Caudate nucleus (tissue), 63 donors: ENCODE measurements at places on chromosomes 1 and 21.

DNA sequence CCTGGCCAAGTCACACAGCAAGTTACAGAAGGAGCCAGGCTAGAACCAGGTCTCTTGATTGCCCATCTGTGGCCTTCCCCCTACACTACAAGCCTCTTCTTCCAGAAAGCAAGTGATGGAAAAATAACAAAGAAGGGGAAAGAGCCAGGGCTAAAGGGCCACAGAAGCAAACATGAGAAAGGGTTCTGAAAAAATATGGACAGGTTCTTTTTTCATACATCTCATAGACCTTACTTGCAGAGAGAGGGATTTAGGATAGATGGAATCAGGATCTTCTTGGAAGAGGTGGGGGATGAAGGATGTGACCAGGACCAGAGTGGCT is 3.2 kb downstream of the RHBG start:
- no peak for DNase-seq

- DNase-seq, result peak; percentile 6
Observed at GRCh38 chr1:40532844-40533424, 1.5 kb downstream of the ZNF684 start.

DNA sequence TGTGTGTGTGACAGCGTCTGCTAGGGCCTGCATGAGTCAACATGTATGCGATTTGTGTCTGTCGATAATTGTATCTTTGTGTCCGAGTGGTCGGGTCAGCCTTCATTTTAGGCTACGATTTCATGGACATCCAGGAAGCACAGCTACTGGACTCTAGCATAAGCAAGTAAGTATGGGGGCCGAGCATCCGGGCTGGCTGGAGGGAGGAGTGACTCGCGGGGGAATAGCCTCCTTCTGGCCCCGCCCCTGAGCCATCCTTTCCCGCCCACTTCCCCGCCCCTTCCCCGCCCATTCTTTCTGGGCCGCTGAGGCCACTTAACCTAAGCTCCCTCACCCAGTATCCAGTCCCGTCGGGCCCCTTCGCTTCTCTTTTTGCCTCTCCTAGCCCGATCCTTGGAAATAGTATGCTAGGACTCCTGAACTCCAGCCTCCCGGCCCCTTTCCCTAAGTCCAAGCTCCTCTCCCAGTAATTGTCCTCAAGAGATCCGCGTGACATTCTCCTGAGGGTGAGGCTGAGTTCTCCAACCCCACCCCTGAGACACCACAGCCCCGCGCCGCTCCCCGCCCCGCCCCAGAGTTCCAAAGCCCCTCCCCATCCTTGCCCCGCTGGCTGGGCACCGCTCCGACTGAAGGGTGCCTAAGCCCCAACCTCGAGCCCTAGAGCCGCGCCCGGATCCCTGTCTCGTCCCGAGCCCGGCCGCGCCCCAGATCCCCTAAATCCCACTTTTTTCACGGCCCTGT is 1.2 kb downstream of the MAP3K6 start:
- DNase-seq, result peak; percentile 48

- DNase-seq, result no peak
Observed at GRCh38 chr21:42426424-42426823, 22.7 kb downstream of the UBASH3A start.

- DNase-seq, result peak; percentile 65
Observed at GRCh38 chr1:17059391-17060305, 5.8 kb upstream of the SDHB start.

- no peak for DNase-seq
Observed at GRCh38 chr21:34706337-34706736, 37.5 kb downstream of the CLIC6 start.

DNA sequence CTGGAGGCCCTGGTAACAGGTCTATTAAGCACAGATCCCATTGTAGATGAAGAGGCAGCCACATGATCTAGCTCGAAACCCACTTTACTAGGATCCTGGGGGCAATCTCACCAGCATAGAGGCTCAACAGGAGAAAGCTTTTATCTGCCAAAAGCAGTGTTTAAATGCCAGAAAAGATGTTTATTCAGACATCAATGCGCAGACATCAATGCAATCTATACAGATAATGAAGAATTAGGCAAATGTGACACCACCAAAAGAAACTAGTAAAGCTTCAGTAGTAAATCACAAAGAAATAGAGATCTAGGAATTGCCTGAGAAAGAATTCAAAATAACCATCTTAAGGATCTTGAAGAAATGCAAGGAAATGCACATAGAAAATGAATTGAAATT is 32.5 kb downstream of the OR6Y1 start:
- DNase-seq, result no peak
